GF-D8 (cell line): ENCODE measurements at places on chromosomes 3 and 15.

GRCh38 chr15:69973102-69973714 lies 124.5 kb downstream of the TLE3 start:
- no peak for DNase-seq

GRCh38 chr3:109091846-109092245 lies 26.1 kb downstream of the MORC1 start:
- no peak for DNase-seq

- peak; percentile 60 for DNase-seq
Measured at GRCh38 chr3:72163809-72164634, 379.1 kb upstream of the PROK2 start.

DNA sequence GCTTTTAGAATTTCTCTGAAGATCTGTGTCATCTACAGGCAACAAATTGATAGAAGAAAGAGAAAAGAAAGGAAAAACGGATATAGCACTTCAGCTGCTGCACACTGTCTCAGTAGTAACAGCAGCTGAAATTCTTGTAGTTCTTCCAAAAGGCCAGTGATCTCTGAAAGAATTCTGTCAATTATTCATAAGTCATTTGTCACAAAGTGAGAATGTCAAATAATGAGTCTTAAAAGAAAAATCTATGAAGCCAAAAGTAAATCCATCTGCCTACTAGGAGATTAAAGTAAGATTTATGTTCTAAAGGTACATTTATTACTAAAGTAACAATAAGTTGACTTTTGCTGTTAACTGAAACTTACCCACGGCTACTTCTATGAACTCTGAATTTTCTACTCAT lies 24.6 kb downstream of the IFT80 start:
- DNase-seq, result no peak

- DNase-seq, result no peak
Measured at GRCh38 chr3:72092778-72093177, 307.8 kb upstream of the PROK2 start.

DNA sequence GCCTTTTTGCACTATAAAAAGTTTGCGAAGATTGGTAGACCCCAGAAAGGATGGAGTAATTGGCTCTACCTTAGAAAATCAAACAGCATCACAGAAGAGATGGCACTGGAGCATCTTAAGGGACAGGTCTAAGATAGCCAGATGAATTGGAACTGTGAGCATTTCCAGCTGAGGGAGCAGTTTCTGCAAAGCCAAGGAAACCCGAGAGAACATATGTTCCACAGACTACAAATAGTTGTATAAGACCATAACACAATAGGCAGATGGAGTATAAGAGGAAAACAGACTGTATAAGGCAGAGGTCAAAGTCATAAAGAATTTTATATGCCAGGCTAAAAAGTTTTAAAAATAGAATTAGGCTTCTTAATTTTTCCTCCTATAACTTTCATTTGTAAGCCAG lies 46.0 kb downstream of the TSC22D2 start:
- DNase-seq, result no peak

DNA sequence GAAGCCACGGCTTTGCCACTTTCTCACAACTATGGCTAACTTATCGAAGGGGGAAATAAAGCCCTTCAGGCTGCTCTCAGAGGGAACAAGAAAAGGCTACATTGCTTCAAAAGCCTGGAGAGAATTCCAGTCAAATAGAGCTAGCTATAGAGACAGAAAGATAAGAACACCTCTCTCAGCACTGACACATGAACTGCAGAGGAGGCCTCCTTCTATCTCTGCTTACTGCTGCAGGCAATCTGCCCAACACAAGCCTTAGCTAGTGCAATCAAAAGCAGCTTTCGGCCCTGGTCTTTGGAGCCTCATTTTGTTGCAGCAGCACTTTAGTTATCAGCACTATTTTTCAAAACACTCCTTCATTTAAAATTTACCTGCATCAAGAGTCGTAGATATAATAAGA lies 118.4 kb upstream of the ROBO1 start:
- no peak for DNase-seq

- no peak for DNase-seq
Measured at GRCh38 chr3:73729969-73730440, 105.3 kb upstream of the PDZRN3 start.

- DNase-seq, result no peak
Measured at GRCh38 chr15:39920510-39921273, 626 bp upstream of the GPR176 start.

DNA sequence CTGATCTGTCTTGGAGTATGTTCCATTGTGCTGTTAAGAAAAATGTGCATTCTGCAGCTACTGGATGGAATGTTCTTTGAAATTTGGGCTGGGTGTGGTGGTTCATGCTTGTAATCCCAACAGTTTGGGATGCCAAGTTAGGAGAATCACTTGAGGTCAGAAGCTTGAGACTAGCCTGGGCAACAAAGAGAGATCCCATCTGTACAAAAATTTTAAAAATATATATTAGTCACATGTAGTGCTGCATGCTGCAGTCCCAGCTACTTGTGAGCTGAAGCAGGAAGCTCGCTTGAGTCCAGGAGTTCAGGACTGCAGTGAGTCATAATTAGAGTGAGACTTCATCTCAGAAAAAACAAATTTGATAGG lies 62.8 kb upstream of the PLSCR4 start:
- no peak for DNase-seq

- DNase-seq, result peak; percentile 48
Measured at GRCh38 chr15:70259028-70259424, 161.3 kb upstream of the TLE3 start.

DNA sequence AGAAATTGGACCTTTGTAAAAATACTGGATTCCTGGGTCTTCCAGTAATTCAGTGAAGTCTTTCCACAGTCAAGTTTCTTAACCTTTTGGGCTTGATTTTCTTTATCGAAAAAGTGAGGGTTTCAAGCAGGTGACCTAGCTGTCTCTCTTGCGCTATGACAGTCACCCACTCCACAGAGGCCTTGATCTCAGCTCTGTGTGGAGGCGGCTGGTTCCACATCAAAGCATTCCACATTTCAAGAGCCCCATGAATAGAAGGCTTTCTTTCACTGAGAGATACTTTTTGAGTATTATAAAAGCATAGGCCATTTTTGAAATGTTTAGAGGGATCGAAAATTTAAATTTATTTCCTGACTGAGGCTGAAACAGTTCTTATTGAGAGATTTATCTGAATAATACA lies 43.9 kb downstream of the GABRA5 start:
- DNase-seq, result no peak

DNA sequence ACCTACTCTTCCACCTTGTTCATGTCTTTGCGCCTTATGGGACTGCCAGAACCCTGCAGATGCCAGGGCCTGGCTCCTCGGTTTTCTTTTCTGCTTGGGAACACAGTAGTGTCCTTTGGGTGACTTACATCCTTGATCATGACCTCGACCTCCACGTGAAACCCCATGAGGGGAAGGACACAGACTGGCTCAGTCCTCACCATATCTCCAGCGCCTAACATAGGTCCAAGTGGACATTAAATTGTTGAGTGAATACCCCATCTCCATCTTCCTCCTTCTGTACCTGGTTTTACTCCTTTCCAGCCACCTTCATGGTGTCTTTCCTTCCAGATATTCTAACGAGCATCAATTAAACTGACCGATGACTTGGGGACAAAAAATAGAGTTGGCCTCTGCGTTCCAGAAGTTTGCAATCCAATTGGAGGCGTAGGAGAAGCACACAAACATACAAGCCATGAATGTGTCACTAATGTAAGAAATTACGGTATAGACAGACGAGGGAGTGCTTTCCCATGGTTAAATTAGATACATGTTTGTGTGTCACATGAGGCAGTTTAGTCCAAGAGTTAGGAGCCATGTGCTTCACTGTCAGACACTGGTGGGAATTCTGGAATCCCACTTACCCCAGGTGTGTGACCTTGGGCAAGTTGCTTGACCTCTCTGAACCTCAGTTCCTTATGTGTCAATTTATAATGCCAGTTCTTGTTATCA lies 907 bp upstream of the HERC1 start:
- no peak for DNase-seq

GRCh38 chr15:78715930-78716329 lies 74.9 kb upstream of the CHRNB4 start:
- DNase-seq, result no peak

- no peak for DNase-seq
Measured at GRCh38 chr3:62374341-62375218, 1.2 kb upstream of the FEZF2 start.

DNA sequence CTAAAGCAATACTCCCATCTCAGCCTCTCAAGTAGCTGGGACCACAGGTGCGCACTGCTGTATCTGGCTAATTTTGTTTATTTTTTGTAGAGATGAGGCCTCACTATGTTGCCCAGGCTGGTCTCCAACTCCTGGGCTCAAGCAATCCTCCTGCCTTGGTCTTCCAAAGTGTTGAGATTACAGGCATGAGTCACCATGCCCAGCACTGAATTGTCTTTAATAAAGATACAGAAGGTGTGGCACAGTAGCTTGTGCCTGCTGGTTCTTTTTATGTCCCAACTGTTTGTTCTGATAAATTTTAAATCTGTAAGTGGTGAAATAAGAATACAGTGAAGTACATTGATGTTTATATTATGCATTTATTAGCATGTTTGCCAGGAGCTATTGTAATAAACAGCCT lies 20.6 kb upstream of the TRAK1 start:
- no peak for DNase-seq

GRCh38 chr15:65414841-65415621 lies 7.7 kb downstream of the IGDCC4 start:
- no peak for DNase-seq

GRCh38 chr3:32508711-32509110 lies 6.1 kb upstream of the CMTM6 start:
- DNase-seq, result no peak

DNA sequence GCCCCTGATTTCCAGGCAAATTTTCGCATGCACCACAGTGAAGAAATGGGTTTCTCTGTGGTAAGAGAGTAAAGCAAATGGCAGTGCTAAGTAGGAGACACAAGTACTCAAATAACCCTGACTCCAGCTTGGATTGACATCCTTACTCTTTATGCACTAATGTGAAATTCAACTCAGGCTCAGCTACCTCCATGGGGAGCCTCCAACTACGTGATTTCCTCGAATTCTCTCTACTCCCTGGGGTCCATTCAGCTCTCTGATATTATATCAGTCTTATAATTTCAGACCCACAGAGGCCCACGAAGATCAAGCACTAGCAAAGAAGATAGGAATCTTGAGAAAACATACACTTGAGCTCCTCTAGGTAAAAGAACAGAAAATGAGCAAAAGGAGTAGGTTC lies 407.6 kb upstream of the CCDC54 start:
- DNase-seq, result no peak

DNA sequence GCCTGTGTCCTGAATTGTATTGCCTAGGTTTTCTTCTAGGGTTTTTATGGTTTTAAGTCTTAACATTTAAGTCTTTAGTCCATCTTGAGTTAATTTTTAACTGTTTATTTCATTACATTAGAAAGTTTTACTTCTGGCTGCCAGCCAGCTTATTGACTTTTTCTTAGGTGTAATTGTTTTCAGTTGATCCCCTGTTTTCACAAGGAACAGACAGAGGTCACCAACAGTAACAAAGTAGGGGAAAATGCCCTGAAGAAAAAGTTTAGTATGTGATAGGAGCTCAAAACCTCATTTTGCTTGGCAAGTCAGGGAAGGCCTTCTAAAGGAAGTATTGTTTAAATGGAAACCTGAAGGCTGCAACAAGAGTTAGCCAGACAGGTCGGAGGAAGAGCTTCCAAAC lies 10.4 kb downstream of the WDR48 start:
- no peak for DNase-seq

DNA sequence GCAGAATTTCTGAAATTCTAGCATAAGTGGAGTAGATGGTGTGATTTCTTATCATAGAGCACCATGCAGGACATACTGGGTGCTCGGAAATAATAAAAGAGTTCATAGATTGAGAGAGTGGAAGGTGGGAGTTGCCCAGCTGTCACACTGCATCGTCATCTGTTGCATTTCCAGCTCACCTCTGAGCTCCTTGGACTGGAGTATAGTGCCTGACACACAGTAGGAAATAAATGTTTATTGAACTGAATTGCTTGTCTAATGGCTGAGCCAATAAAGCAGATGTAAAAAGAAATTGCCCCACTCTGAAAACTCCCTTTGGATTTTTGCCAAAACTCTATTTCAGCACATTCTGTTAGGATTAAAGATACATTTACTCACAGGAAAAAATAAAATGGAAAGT lies 108.9 kb upstream of the UBE2E1 start:
- DNase-seq, result no peak

DNA sequence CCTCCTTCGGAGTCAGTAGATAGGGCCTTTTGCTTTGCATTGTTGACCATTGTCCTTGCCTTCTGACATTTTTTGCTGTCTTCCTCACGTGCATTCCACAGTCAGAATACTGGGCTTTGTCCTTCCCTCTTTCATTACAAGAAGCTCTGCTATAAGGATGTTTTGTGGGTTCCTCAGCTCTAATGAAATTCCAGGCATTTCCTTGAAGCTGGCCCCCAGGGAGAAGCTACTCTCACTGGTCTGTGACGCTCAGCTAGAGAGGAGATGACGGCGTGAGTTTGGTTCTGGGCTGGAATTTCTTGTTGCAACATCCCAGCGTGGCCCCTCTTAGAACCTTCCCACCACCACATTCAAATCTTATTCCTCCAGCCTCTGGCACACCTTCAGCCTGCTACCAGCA lies 210.2 kb downstream of the TJP1 start:
- DNase-seq, result no peak

GRCh38 chr3:134008630-134009156 lies 21.0 kb downstream of the SLCO2A1 start:
- DNase-seq, result no peak

DNA sequence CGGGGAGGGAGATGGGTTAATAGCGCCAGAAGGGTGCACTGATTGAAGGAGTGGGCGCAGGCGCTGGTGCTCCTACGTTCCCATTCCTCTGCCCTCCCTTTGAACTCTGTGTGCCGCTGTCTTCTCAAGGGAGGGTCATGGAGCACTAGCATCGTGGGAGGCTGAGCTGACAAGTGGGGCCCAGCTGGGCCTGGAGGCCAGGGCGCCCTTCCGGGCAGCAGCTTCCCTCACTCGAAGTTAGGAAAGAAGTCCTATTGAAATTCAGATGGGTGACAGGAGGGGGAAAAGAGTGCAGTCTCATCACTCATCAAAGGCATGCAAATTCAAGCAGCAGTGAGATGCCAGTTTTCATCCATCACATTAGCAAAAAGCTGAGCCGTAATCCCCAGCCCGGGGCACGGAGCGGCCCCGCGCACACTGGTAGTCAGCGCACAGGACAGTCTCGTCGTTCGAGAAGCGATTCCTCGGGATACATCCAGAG lies 128.2 kb downstream of the LRRK1 start:
- DNase-seq, result no peak

DNA sequence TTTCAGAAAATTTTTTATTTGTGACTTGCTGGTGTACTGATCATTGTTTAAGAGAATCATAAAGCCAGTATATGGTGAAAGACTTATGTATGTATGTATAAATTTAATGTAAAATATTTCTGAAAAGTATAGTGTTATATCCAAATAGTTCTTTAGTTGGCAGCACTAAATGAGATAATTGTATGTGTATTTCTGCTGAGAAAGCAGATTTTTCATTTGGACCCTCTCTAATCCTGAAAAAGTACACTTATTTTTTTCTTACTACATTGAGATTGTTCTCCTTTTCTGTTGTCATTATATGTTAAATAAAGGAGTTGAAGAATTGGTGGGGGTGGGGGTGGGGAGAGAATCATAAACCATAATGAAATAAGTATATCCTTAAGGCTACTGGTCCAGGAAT lies 324.9 kb upstream of the SUCLG2 start:
- DNase-seq, result no peak
